ENCODE measurements at places on chromosomes 3 and 15.

- no peaks in the 10 kb centered on the region for H3K36me3 ChIP-seq
- no peaks in the 10 kb centered on the region for H3K27me3 ChIP-seq
- H3K4me3 ChIP-seq: peak overlapping the region; percentile 97
- peak; percentile 43 for DNase-seq
- peaks cover 53% of the 10 kb centered on the region for H3K4me1 ChIP-seq
Observed at GRCh38 chr3:156674911-156675829, 780 bp downstream of the TIPARP start.

DNA sequence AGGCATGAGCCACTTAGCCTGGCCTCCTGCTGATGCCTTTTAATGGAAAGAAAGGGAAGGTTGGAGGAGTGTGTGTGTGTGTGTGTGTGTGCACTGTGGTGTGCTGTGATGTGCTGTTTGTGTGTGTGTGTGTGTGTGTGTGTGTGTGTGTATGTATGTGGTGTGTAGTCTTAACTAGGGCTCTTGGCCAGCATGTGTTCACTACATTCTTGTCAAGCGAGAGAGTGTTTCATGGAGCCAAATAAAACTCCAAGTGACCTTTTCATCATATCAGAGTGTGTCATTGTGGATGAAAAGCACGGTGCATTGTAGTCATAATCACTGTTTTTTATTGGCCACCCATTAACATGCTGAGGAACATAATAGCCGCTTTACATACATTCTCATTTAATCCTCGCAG is 30.8 kb upstream of the BHLHE40 start:
- peak overlapping the region; percentile 69 for H3K27ac ChIP-seq
- H3K4me1 ChIP-seq: no peaks in the 10 kb centered on the region
- H3K27me3 ChIP-seq: no peaks in the 10 kb centered on the region
- no peak for DNase-seq
- no peaks in the 10 kb centered on the region for H3K36me3 ChIP-seq

GRCh38 chr3:98994128-98994762 is 92.8 kb upstream of the DCBLD2 start:
- no peak overlapping the region for H3K27ac ChIP-seq
- no peak overlapping the region for H3K4me3 ChIP-seq
- no peaks in the 10 kb centered on the region for H3K27me3 ChIP-seq
- H3K36me3 ChIP-seq: no peaks in the 10 kb centered on the region

- peak; percentile 19 for DNase-seq
- no peak overlapping the region for H3K4me3 ChIP-seq
- peaks cover 11% of the 10 kb centered on the region for H3K4me1 ChIP-seq
- no peak overlapping the region for H3K27ac ChIP-seq
- no peaks in the 10 kb centered on the region for H3K36me3 ChIP-seq
Observed at GRCh38 chr3:40623567-40623966, 98.8 kb downstream of the ZNF621 start.

GRCh38 chr15:29133321-29133720 is 136.3 kb downstream of the NSMCE3 start:
- H3K36me3 ChIP-seq: no peaks in the 10 kb centered on the region
- peaks cover 6% of the 10 kb centered on the region for H3K4me1 ChIP-seq
- no peak overlapping the region for H3K4me3 ChIP-seq
- H3K27me3 ChIP-seq: peaks cover 7% of the 10 kb centered on the region

DNA sequence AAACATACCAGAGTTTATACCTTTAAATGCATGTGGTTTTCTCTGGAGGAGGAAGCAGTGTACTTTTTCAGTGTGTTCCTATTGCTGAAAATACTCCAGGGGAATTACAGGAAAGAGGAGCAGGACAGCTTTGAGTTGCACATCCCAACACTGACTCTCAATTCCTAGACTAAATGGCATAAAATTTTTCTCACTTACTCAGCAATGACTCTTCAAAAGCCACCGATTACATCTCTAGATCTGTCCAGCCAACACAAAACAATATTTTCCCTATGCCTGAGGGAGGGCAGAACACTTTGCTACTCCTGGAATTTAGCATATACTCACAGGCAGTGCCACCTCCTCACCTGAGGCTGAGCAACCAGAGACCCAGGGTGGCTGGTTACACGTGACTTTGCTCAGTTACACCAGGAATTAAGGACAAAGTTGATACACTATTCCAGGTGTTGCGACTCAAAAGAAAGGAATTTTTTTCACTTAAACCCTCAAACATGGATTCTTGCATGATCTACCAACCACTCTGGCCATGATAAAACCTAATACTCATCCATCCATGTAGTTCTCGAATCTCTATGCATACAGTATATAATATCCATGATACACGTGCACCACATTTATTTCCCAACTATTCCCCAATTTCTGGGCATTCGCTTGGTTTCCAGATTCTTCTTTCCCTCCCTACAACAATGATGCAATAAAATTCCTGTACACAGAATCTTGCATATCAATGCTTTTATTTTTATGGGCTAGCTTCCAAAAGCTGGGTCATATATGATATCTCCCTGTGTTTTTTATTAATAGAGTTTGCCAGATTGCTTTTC is 194.6 kb downstream of the THRB start:
- H3K4me3 ChIP-seq: no peak overlapping the region
- H3K36me3 ChIP-seq: no peaks in the 10 kb centered on the region
- DNase-seq: no peak
- no peak overlapping the region for H3K27ac ChIP-seq
- no peaks in the 10 kb centered on the region for H3K27me3 ChIP-seq

DNA sequence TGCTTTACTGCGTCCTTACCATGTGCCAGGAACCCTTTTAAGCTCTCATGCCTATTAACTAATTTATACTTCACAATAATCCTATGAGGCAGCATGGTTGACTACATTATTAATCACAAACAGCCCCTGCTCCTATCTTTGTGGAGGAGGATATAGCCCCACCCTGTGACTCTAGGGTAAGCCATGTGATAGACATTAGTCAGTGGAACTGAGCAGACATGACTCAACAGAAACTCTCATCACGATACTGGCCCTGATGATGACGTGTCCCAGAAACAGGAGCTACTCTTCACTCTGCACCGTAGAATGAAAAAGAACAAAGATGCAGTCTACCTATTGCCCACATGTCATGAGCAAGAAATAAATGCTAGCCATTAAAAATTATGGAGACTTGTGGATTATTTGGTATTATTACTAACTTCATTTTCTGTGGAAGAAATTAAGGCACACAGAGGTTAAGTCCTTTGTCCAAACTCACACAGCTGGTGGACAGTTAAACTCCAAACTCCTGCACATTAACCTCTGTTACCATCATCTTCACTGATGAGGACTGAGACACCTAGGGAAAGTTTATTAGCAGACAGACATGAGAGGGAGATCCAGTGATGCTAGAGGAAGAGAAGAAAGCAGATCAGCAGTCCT is 51.2 kb downstream of the CFAP20DC start:
- DNase-seq: no peak
- H3K27ac ChIP-seq: no peak overlapping the region
- no peak overlapping the region for H3K4me3 ChIP-seq
- H3K4me1 ChIP-seq: peaks cover 3% of the 10 kb centered on the region
- no peaks in the 10 kb centered on the region for H3K36me3 ChIP-seq
- peaks cover 7% of the 10 kb centered on the region for H3K27me3 ChIP-seq

GRCh38 chr3:51710631-51711351 is 3.9 kb downstream of the GRM2 start:
- H3K36me3 ChIP-seq: peaks cover 6% of the 10 kb centered on the region
- no peak for DNase-seq
- H3K4me3 ChIP-seq: no peak overlapping the region
- peaks cover 17% of the 10 kb centered on the region for H3K4me1 ChIP-seq

DNA sequence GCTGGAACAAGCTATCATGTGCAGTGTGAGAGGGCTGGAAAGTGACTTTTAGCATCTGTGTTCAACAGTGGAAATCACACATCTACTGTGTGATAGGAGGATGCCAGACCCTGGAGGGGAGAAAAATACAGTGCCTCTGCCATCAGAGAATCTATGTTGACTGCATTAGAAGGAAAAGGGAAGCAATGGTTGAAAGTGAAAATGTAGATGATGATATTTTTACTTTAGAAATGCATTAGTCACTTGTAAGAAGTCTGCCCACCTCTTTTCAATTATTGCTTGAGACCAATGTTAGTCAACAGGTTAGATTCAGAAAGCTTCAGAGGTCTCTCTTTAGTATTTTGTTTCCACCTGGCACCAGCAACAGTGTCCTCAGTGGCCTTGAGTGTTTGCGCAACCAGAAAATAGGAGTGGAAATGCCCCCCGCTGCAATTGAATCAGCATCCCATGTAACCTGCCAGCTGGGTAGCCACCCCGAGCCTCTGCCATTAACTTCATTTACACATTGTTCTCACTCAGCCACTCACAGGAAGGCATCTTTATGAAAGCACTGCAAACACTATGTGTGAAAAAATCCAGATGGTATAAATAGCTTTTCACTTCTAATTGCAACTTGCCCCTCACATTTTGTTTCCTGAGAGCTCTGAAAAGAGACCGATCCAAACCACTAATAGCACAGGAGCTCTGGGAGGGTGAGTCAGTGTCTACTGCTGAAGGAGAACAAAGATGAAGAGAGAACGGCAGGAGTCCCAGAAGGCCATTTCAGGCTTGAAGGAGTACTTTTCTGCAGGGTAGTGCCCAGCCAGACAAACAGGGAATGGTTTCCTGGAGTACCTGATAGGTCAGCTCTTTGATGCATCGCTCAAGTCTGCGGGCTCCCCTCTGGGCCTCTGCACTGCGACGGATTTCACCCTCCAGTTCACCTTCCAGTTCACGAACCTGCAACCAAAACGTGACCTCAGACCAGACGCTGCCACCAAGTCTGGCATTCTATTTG is 92.1 kb downstream of the HHLA2 start:
- H3K4me1 ChIP-seq: no peaks in the 10 kb centered on the region
- no peak for DNase-seq
- no peak overlapping the region for H3K4me3 ChIP-seq
- no peaks in the 10 kb centered on the region for H3K36me3 ChIP-seq
- H3K27me3 ChIP-seq: no peaks in the 10 kb centered on the region

DNA sequence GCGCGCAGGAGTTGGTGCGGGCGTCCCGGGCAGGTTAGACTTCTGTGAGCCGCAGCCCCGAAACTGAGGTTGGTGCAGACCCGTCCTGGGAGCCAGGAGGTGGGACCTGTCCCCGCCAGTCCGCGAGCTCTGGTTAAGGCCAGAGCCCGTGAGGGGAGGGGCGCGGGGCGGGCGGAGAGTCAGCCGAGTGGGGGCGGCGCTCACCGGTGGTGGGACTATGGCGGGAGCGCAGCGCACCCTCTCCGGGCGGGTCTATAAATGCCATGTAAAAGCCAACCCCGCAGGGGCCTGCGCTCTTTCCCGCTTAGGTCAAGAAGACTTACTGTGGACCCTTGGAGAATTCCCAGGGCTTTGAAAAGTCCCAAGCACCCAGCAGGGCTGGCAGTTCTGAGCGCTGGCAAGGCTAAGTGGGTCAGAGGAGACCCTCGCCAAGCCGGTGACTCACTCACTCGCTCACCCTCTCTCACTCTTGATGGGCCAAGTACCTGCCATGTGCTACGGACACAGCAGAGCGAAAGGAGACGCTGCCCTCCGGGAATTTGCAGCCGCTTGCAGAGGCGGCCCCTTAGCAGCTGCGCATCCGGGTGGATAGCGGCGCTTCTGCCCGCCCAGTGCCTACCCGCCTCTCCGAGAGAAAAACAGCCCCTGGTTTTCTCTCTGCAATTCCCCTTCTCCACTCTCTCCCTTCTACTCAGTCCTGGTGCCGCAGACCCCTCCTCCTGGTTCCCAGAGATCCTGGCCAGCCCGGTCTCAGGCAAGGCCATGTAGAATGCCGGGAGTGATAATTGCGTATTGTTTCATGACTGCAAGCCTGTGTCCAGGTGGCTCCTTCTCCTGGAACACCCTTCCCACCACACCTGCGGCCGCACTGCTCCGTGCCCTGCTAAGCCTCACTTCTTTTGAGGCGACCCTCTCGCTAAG is at the start of gene ALDH1L1:
Gene ALDH1L1 (minus strand): TSS at position 110 of the 921 bp plus-strand sequence. CDS start 19,607 bp downstream, outside the sequence.
- DNase-seq: no peak
- peaks cover 6% of the 10 kb centered on the region for H3K4me1 ChIP-seq
- peaks cover 32% of the 10 kb centered on the region for H3K27me3 ChIP-seq
- H3K36me3 ChIP-seq: no peaks in the 10 kb centered on the region
- no peak within 1 kb of the TSS for H3K27ac ChIP-seq

DNA sequence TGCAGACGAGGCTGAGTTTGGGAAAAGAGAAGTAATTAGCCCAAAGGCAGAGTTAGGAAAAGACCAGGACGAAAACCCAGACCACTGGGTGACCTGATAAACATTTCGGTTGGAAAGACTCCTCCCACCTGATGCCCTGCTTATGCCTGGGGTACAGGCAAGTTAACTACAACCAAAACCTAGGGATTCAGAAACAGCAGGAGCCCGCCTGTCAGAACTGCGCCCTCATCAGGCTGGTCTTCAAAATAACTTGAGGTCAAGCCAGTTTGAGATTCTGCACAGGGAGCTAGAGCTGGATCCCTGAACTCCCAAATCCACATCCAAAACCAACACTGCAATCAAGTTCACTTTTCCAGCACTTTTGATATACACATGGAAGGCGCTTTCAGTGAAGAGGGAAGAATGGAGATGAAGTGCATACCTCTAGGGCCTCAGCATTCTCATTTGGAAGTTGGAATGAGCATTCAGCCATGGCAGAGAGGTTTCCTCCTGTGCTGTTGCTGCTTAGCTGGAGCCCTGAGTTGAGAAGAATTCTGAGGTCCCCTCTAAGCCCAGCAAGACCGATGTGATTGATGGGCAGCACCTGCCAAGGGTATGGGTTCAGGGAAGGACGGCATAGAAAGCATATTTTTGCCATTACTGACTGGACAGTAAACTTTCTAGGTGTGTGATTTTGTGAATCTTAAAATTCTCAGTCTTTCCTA is 11.6 kb downstream of the TSEN2 start:
- no peaks in the 10 kb centered on the region for H3K27me3 ChIP-seq
- no peak overlapping the region for H3K4me3 ChIP-seq
- no peak for DNase-seq
- H3K36me3 ChIP-seq: peaks cover 7% of the 10 kb centered on the region
- H3K27ac ChIP-seq: no peak overlapping the region

DNA sequence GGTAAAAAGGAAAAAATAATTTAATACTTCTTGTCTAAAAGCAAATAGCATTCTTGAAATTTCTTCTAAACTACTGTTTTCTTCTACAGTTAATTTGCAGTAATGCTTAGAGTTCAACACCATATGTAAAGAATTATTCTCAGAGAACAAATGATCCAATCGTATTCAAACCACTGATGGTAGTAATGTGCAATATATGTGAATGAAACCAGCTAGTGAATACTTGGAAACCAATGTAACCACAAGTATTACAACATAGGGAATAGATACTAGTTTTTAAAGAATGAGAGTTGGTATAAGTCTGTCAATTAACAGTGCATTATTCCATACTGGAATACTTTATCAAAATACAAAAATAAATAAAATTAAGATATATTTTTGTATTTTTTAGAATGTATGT is 850.0 kb downstream of the DIPK2A start:
- no peak overlapping the region for H3K4me3 ChIP-seq
- H3K4me1 ChIP-seq: no peaks in the 10 kb centered on the region
- no peaks in the 10 kb centered on the region for H3K27me3 ChIP-seq
- no peak for DNase-seq
- H3K36me3 ChIP-seq: no peaks in the 10 kb centered on the region

DNA sequence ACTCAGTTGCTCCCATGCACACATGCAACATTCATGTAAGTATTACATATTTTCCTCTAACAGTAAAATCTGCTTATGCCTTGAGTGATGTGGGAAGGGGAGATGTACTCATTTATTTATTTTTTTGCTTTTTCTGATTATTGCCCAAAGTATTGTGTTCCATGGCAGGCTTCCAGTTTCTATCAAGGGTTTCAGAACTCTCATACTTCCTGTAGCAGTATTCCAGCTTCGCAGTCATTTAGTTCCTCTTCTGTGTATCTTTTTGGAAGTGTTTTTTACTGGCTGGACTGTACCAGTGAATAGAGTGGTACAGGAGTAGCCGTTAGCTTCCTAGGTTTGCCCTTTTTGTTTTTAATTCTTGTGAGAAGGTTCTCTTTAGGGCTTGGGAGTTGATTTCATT is 26.9 kb downstream of the RAB11A start:
- no peak overlapping the region for H3K27ac ChIP-seq
- H3K4me1 ChIP-seq: peaks cover 2% of the 10 kb centered on the region
- no peak for DNase-seq
- H3K4me3 ChIP-seq: no peak overlapping the region

All from naive thymus-derived CD8-positive, alpha-beta T cell (primary cell).